ENCODE measurements at places on chromosomes 6 and 20.

GRCh38 chr6:162151021-162151665, 576.4 kb downstream of the PRKN start:
- peak; percentile 11 for DNase-seq

GRCh38 chr20:62768551-62769287, 27.6 kb upstream of the MRGBP start:
- no peak for DNase-seq

- no peak for DNase-seq
These were observed 160.4 kb upstream of the TAB2 start for GRCh38 chr6:149157126-149157525.

DNA sequence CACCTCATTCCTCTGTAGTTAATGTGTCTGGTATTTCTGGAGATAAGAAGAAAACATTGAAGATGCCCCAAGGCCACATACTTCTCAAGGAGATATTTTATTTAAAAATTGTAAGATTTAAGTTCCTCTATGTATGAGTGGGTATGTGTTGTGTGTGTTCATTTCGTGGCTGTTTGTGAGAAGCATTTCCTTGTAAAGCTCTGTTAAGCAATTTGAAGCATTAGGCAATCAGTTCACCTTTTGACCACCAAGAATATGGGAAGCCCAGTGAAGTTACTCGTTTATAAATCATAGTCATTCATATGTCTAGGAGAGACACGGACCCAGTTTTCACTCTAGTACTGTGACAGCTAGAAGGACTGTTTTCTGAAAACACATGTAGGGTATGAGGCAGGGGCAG, 717.6 kb upstream of the MAP3K7 start:
- DNase-seq, result no peak

DNA sequence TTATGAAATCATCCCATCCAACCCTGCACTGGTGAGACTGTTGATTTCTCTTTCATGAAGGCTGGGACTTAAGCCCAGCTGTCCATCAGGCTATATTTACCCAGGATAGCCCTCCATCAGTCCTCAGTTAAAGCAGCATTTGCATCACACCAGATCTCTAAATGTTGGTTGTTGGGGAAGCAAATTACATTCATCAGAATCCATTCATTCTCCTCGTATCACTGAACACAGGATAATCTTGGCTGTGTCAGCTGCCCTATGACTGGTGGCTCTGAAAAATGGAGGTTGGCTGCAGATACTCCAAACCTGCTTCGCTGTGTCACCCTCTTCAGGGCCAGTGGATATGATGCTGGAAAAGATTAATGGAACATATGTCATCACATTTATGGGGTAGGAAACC, 718.3 kb downstream of the KIF16B start:
- no peak for DNase-seq

DNA sequence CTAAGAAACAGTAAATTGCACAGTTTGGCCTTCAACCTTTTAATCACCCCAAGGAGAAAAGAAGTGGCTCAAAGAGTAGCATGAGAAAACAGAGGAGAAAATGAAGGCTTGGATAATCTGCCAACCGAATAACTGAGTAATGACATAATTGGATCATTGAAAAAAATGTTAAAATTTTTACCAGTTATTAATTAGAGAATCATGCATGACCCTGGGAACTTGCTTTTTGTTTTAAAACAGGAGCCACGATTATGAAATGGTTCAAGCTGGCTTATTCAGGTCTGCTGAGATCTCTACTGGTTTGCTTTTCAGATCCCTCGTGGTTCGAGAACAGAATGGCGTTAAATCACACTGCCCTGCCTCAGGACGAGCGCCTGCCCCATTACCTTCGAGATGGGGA, at the start of gene OPN5:
Gene OPN5 (plus strand): TSS at position 301 of the 400 bp plus-strand sequence. CDS start 35 bp downstream, at position 336.
- no peak for DNase-seq

DNA sequence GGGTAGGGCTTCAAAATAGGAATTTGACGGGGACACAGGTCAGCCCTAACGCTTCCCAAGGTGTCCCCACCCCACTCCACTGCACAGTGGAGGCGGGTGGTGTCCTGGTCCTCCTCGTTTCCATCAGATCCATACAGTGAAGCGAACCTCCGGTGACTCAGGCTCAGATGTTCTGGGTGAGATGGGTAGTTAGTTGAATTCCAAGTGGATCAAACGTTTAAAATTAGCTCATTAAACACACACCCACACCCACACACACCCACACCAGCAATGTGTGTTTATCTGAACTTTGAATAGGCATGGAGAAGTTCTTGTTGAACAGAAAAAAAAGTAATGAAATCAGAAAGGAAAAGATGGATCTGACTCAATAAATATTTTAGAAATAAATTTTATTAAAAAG, 58.9 kb downstream of the CDH4 start:
- no peak for DNase-seq

DNA sequence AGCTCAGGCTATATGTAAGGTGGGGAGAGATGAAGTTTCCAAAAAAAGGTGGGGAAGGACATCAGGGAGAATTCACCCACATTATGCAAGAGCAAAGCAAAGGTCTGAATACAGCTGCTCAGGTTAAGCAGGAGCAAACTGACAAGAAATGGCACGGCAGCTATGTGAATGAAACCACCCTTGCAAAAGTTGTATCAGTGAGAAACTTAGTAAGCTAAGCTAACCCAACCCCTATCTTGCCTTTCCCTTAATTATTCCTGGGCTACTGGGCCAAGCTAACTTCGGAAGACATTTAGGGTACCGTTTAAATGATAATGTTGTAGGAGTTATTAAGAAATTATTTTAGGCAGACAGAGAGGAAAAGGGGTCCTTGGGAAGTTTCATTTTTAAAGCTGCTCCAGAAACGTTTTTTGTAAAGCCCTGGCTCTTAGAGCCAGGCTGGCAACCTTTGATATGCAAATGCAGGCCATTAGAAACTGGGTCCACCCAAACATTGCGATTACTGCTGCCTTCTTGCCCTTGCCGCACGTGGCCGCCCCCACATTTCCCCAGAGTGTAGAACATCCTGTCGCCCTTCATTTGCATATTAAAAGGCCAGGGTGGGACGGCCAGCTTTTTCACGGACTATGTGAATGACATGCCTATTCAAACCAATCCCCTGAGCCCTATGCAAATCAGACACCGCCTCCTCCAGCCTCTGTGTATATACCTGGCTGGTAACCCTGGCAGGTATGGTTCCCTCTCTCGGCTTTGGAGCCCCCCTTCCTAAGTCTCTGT, 60.5 kb upstream of the SAMD5 start:
- no peak for DNase-seq

DNA sequence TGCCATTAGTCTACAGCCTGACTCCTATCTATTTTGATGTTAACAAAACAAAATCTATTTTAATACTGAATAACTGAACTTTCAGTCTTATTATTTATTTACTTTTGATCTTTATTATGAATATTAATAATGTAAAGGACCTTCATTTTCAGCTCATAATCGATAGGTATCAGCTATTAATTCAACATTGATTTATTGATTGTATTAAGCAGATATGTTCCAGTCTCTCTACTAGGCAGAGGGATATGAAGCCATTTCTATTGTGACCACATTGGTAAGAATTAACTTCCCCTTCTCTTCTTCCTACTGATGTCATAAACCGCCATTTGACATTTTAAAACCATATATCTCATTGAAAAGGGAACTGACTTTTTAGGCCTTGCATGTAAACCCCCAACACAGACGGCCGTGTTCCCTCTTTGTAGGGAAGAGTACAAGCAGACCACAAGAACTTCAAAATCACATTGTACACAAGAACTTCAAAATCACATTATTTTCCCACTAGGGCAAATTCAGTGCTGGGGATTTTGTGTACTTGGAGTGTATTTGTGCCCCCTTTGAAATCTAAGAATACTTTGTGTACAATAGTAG, 69.5 kb upstream of the FABP7 start:
- no peak for DNase-seq

- DNase-seq, result no peak
These were observed 7.5 kb upstream of the RREB1 start for GRCh38 chr6:7100072-7100752.

DNA sequence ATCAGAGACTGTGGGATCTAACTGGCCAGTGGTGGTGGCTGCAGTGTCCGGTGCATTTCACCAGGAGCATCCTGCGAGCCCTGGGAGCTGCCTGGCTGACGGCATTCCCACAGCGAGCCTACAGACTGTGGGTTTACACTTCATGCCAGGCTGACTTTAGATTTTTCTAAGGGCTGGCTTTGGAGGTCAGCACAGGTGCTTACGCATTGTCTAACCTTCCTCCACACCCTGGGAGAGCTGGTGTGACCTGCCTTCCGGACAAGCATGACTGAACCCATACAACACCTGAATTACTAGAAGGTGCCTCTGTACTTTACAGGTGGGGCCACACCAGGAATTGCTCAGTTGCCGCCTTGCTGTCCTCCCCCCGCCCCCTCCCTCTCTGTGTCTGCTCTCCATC, 96.2 kb downstream of the RREB1 start:
- no peak for DNase-seq

DNA sequence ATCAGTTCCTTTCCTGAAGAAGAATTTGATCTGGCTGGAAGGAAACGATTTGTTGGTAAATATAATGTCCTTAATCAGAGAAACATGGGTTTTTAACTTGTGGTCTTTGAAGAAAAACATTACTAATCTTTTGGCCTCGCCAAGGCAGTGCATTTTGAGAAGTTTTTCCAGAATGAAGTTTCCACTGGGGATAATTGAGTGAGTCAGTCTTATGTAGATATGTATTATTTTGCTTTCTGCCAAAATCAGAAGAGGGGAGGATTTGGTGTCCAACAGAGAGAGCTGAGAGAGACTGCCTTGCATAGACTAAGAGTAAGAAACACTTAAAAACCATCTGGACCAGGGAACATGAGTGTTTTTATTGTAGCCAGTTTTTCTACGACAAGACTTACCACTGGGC, 79.9 kb downstream of the FNDC1 start:
- DNase-seq, result no peak

DNA sequence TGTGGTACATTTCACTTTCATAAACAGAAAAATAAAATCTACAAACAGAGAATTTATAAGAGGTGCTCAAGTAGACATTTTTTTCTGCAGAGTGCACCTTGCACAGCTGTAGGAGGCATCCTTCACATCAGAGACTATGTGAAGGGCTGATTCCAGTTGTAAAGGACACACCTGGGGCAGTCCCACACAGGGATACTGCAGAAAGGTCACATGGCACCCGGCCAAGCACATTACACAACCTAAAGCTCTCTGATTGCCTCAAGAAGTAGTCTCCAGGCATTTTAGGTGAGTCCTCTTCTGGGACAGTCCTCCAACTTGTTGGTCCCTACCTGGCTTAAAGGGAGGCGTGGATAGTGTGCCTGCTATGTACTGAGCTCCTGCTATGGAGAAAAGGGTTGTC, 502.9 kb upstream of the NOX3 start:
- no peak for DNase-seq

DNA sequence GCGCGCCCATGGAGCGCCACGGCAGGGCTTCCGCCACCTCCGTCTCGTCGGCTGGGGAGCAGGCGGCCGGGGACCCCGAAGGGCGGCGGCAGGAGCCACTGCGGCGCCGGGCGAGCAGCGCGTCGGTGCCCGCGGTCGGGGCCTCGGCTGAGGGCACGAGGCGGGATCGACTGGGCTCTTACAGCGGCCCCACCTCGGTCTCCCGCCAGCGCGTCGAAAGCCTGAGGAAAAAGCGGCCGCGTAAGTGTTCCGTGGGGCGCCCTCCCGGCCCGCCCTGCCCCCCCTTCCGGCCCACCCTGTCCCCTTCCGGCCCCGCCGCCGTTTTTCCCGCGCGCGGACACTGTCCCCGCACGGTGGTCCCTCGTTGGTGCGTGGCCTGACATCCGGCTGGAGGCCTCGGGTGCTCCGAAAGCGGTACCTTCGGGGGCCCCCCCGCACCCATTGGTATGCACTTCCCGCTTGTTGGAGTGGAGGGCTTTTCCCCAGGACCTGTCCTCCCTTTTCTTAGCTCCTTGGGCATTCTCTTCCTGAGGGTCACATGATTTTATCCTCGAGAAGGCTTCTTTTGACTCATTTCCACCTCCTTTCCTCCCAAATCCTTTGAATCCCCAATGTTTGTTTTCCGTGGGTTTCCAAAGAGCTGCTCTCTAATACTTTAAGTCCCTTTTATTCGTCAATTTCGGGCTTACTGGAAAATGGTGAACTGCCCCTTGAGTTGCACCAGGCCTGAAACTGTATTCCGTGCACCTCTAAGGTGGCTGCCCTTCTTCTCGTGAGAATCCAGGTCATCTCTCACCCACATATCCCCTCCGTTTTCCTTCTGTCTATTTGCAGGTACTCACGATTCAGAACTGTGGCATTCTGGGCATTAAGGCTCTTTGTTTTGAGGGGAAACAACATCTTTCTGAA, 556 bp downstream of the PANK2 start:
- DNase-seq, result no peak

DNA sequence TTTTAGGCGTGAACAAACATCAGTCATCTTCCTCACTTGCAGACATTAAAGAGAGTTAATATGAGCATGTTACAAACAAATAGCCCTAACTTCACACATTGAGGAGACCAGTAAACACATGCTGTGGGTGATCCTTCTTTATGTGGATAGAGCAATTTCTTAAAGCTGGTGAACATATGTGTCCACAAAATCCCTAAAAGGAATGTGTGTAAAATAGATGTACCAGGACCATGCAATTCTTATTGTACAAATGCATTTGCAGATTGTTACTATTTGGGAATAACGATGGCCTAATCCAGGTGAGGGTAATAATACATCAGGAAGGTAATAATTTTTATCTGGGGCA, 228.9 kb downstream of the ALDH8A1 start:
- DNase-seq, result no peak

- DNase-seq, result no peak
These were observed 7.9 kb downstream of the MAP3K4 start for GRCh38 chr6:160999516-160999915.

GRCh38 chr20:4670469-4670868, 51.2 kb upstream of the PRND start:
- DNase-seq, result no peak

GRCh38 chr6:127458222-127458621, 967 bp downstream of the KIAA0408 start:
- DNase-seq, result no peak

GRCh38 chr20:63149531-63150192, 66.3 kb downstream of the YTHDF1 start:
- no peak for DNase-seq

GRCh38 chr6:148494226-148494625, 151.6 kb downstream of the SASH1 start:
- DNase-seq, result no peak

DNA sequence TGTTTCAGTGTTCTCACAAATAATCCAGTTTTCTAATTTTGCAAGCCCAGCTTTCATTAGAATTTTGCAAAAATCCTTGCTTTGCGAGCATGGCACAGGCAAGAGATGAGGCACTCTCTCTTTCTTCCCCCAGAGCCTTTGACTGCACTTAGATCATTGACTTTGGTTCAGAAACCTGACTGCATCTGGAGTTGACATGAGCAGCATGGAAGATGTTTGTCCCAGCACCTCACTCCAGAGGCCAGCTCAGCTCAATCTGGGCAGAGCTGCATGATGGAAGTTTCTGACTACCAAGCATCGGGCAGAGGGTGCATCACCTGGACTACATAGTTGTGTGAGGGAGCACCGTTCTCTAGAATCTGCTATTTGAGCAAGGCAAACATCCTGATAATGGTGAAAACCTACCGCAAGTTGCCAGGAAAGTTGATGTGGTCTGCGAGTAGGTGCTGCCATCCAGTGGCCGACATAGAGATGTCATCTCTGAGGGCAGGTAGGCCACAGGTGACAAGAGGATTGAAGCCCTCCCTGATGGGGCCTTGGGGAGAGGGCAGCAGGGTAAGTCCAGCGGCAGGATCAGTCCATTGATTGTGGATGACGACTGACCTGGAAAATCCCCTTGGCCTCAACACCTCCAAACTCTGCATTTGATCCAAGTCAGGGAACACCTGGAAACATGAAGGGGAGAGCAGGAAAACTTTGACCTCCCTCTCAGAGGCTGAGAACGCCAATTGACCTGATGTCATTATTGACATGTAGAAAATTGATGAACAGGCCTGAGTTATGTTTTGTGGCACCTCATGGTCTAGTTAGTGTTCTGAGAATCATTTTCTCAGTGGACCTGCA, 3.8 kb upstream of the LPA start:
- no peak for DNase-seq
